A172 (cell line): ENCODE measurements at places on chromosomes 7 and 10. TPM values are rescaled to one million over a fixed set of nuclear protein-coding genes. Genes with fewer than 3 reads are reported as not detected.

DNA sequence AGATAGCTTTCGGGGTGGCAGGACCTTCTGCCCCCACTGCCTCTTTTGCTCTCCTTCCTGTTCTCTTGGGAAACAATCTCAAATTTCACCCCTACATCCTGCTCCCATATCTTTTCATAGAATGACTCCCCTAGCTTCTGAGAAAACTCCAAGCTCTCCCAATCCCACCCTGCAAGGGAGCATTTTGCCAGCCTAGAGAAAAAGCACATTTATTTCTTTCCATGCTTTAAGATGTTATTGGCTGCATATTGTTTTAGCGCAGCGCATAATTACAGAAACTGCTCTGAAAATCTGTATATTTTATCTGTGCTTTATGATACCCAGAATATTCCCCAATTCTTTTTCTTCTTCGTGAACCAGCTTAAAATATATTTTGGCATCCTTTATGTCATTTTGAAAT is 601.3 kb downstream of the KCNMA1 start:
- DNase-seq, result no peak

GRCh38 chr7:16904076-16904475 is 22.3 kb upstream of the AGR3 start:
- DNase-seq, result no peak

- no peak for DNase-seq
These were observed 139.8 kb downstream of the ARHGAP22 start for GRCh38 chr10:48464871-48465736.

DNA sequence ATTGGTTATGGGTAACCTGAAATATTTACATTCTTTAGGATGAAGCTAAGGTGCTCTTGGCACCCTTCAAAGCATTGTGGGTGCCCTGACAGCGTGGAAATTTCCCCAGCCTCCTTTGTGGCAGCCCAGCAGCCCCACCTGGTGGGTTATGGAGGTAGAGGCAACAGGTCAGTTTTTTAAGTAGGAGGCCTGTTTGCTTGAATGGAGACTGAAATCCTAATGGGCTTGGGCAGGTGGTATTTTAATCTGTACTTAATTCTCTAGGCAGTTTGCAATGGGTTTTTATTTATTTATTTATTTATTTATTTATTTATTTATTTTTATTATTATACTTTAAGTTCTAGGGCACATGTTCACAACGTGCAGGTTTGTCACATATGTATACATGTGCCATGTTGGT is 139.4 kb downstream of the EPC1 start:
- peak; percentile 46 for DNase-seq

DNA sequence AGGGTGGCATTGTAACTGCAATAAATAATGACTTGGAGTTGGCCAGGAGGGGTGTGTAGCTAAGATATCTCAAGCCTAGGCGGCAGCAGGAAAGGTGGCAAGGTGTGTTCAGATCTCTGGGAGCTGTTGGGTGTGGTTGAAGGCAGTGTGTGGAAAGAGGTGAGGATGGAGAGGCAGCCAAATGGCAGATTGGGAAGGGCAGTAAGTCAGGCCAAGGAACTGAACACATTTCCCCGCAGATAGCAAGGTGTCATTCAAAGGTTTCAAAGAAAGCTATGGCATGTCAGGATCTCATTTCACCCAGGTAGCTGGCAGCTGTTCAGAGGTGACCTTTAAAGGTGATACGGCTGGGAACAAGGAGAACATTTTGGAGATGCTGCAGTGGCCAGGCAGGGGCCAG is 586.0 kb upstream of the MGMT start:
- no peak for DNase-seq

GRCh38 chr10:111206521-111206920 is 129.7 kb downstream of the ADRA2A start:
- no peak for DNase-seq

GRCh38 chr10:79046741-79047583 is 21.8 kb upstream of the ZMIZ1 start:
- no peak for DNase-seq

DNA sequence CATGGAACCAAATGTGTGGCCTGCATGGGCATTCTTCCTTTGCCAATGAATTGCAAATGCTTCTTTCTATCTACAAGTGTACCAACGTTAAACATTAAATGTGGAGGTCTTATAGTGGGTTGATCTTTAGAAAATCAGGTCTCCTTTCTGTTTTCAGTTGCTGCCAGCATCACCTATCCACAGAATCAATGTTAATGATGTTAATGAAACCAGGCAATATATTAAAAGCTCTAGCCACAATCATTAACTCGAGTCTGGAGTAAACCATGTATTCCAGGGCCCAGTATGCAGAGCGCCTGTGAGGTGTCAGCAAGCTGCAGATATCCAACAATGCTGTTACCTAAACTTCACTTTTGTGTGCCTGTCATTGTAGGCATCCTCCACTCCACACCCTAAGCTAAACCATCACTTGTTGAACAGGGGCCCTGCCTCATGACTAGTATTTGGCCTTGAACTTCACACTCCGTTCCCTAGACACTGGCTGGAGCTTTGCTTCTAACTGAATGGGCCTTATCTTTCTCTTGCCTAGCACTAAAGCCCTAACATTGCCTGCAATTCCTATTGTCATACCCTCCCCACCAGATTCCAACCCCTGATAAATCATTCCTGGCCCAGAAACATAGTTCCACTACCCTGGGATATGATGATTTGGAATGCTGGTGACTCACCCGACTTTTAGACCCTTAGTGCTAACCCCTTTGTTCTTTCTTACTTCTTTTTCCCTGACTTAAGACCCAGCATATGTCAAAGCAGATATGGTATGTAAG is 24.3 kb upstream of the ITGB8 start:
- no peak for DNase-seq

GRCh38 chr7:15199482-15199881 is 296.9 kb upstream of the DGKB start:
- DNase-seq, result no peak

DNA sequence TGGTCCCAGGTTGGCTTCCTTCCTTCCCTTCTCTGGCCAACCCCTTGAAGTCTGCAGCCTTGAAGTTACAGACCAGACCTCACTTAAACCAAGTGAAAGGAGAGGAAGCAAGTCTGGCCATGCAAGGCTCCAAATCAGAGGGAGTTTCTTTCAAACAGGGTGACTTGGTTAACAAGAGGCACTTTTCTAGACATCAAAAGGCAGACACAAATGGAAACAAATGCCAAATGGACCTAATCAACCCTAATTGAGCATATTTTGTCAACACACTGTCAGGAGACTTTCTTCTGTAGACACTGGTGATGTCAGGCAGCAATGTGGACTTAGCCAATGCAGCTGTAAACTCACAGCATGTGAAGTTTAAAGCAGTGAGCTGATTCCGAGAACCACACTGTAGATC is 282.7 kb upstream of the FZD8 start:
- no peak for DNase-seq

DNA sequence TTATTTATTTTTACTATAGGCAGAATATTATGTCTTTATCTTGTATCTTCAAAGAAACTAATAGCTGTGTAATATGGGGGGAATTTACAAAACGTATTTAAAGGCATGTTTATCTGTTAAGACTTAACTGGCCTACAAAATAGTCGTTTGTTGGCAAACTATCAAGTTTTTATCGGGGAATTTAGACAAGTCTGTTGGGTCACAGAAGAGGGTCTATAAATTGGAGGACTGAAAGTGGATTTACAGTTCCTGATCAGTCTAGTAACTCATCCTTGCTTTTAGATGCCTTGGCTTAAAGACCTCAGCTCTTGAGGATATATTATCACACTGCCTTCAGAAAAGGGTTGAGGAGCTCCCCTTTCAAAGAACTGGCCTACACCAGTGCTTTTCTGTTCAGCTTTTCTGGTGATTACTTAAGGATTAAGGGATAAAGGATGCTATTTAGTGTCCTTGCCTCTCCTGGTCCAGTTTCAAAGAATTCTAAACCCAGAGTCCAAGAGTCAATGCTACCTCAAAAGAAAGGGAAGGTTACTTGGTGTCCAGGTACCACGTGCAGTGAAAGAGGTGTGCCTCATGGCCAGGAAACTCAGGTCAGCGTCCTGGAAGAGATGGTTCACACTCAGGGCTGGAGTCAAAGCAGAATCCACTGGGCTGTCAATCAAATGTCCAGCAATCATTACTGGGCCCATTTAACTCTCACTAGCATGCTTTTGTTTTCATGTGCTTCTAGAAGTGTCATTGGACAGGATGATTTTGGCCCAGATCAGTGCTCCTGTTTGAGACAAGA is 42.9 kb upstream of the ABI1 start:
- no peak for DNase-seq

Gene SLC29A4
- 20.9 and 23.1 TPM in 2 replicates for total RNA-seq

Gene GIMAP7
- not detected in 2 replicates for total RNA-seq

Gene FAM25A
- total RNA-seq, result not detected in 2 replicates

Gene GNAT3
- not detected in 2 replicates for total RNA-seq
